Naive thymus-derived CD8-positive, alpha-beta T cell (primary cell): ENCODE measurements at places on chromosomes 13 and 19. TPM values are rescaled to one million over a fixed set of nuclear protein-coding genes. Genes with fewer than 3 reads are reported as not detected.
A peak's percentile ranks its signal among the peaks of the same experiment; 100 is the strongest.

The GARIN5A gene
- 1.7 TPM for polyA plus RNA-seq

DNA sequence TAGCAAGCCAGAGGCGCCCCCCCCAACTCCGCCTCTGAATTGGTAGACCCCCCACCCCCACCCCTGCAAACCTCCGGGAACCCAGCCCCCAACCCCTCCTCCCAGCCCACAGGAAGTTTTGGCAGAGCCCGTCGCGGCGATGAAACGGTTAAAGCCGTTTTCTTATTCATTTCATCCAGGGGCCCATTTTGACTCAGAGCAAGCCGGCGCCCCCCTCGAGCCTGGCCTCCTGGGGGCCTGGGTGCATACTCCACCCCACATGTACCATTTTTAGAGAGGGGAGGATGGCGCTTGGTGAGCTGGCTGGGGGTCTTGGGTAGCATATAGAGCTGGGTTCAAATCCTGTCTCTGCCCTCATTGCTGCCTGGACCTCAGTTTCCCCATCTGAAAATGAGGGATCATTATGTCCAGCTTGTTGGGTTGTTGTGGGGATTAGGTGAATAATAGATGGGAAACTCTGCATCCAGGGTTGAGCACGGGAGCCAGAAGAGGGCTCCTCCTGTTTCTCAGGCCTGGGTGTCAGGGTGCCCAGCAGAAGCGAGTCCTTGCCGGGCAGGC, 7.9 kb upstream of the JUNB start:
- DNase-seq = peak; percentile 74

GRCh38 chr13:90968166-90968904, 379.2 kb upstream of the MIR17HG start:
- no peak for DNase-seq

DNA sequence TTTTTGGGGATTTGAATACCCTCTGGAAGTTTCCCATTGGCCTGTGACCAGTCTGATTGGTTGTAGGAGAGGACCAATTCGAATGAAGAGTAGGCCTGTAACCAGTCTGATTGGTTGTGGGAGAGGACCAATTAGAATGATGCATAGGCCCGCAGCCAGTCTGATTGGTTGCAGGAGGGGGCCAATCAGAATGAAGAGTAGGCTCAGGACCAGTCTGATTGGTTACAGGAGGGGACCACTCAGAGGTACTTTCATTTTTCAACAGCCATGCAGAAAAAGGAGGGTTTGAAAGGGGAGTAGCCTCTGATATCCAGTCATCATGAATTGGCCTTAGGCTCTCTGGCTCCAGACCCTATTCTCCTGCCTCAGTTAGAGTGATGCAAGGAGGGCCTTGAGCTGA, 30.4 kb upstream of the SLC1A5 start:
- DNase-seq = no peak

The FAM216B gene
- not detected for polyA plus RNA-seq

GRCh38 chr13:100611678-100612492, 23.3 kb upstream of the GGACT start:
- DNase-seq = no peak

DNA sequence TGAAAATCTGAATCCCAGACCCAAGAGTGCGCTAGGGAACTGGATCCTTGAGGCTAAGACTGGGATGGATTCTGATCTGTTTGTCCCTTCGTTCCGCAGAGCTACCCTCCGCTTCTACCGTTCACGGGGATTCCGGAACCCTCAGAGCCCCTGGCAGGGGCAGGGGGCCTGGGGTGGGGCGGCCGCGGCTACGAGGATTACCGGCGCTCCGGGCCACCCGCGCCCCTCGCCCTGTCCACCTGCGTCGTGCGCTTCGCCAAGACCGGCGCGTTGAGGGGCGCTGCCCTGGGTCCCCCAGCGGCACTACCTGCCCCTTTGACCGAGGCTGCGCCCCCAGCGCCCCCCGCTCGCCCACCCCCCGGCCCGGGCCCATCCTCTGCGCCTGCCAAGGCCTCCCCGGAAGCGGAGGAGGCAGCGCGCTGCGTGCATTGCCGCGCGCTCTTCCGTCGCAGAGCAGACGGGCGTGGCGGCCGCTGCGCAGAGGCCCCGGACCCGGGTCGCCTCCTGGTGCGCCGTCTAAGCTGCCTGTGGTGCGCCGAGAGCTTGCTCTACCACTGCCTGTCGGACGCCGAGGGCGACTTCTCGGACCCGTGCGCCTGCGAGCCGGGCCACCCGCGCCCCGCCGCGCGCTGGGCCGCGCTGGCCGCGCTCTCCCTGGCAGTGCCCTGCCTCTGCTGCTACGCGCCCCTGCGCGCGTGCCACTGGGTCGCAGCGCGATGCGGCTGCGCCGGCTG, 7.1 kb downstream of the SPRED3 start:
- DNase-seq = peak; percentile 57

GRCh38 chr19:58387338-58388174, 487 bp downstream of the RPS5 start:
- DNase-seq = no peak

The SYCN gene
- polyA plus RNA-seq = not detected

The KASH5 gene
- polyA plus RNA-seq = 0.22 TPM

GRCh38 chr19:50799547-50799851, 9.3 kb downstream of the ACP4 start:
- no peak for DNase-seq

DNA sequence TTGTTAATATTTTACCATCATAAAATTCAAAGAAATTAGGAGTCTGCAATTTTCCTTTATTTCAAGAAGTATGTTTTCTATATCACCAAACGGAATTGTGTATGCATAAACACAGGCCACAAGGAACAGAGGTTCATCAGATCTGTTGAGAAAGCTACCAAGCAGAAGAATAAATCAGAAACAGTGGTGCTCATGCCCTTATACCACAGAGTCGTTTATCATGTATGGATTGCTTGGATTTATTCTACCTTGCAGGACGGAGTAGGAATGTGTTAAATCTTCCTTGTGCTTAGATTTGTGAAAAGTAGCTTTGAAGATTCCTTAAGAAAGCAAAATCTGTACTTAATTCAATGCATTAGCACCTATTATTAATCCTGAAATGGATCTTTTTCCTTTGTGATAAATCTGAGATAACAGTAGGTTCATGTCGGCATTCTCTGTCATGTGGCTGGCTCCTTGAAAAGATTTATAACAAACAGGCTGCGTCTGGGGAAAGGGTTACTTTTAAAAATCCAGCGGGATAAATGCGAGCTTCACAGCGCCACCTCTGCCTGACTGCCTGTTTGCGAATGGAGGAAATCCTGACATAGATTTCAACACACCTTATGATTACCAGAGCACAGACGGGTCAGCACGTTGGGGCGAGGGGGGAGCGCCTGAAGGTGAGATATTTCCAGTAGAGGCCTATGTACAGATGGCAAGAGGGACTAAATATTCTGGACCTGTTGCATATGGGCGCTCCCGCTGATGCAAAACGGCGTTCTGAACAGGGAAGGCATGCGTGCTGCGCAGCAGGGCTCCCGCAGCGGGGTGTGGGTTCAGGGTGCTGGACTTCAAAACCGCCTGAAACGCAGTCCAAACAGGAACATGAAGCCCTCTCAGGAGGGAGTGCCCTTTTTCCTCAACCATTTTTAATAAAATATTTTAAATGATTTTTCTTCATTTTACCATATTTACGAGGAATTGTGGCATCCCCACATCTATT, 445.5 kb upstream of the SGCG start:
- DNase-seq = no peak

The CLEC4M gene
- not detected for polyA plus RNA-seq

- no peak for DNase-seq
These were observed 1214.0 kb upstream of the PCDH20 start for GRCh38 chr13:62629618-62630017.

The CD33 gene
- not detected for polyA plus RNA-seq

The ISYNA1 gene
- 28.3 TPM for polyA plus RNA-seq

DNA sequence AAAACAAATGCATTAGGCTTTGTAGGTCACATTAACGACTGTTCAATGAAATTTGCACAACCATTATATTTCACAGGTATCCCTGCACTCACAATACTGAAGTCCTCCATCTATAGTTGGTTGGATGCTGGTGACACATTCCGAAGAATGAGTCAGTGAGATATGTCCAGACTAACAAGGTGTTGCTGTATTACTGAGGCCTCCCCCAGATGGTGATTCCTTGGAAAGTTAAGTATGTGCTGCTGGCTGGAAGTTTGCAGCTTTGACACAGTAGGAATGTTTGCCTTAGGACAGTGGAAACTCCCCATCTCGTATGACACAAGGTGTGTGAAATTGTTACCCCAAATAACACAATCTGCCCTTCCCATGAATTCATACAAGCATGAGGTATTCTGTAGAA, 46.6 kb downstream of the FGF14 start:
- no peak for DNase-seq

- DNase-seq = no peak
These were observed 483.6 kb downstream of the KLF5 start for GRCh38 chr13:73542446-73542845.

DNA sequence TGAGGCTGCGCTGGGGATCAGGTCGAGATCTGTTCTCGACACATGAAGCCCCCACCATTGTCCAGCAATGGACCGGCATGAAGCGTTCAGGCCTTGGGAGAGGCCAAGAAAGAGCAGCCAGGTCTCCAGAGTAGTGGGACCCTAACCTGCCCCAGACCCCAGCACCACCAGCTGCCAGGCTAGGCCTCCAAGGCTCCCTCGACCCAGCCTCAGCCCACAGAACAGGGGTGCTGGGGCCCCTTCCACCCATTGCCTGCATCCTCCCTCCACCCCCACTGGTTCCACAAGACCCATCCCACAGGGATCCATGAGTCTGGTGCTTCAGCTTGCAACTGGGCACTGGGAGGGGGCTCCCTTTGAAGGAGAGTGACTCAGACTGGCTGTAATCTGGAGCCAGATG, 120.3 kb downstream of the TUBA3C start:
- DNase-seq = no peak

DNA sequence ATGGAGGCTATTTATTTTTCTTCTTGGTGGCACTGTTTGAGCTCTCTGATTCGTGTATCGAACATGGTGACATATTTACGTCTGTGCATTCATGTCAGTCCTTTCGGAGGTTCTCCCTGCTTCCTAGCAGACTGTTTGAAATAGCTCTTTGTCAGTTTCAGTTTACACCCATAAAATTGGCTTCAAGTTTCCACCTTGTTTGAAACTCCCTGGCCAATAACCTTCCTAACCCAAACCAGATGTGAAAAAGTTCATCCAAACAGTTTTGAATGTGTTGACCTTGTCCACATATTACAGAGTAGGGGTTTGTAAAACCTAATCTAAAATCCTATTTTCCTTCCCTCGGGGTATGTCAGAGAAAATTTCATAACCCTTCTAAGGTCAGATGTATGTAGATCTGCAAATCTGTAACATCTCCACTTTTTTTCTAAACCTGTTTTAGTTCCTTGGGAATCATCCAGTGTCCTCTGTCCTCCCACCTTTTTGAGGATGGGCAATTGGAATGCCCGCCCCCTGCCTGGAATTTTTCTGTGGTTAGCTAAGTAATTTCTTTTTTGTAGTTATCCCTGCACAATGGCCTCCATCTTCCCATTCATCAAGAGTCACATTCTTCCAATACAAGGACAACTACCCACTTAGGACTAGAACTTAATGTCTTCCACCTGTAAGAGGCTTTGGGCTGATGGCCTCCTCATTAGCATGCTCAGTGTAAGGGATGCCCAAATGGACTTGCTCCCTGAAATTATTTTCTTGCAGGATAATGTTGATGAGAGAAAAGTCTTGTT, 499.8 kb downstream of the GPC6 start:
- no peak for DNase-seq

- DNase-seq = no peak
These were observed 59.2 kb upstream of the MYCBP2 start for GRCh38 chr13:77386046-77386445.

DNA sequence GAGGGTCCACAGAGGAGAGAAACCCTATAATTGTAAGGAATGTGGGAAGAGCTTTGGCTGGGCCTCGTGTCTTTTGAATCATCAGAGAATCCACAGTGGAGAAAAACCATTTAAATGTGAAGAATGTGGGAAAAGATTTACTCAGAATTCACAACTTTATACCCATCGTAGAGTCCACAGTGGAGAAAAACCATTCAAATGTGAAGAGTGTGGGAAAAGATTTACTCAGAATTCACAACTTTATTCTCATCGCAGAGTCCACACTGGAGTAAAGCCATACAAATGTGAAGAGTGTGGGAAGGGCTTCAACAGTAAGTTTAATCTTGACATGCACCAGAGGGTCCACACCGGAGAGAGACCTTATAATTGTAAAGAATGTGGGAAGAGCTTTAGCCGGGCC, 9.4 kb upstream of the ZNF234 start:
- DNase-seq = no peak

DNA sequence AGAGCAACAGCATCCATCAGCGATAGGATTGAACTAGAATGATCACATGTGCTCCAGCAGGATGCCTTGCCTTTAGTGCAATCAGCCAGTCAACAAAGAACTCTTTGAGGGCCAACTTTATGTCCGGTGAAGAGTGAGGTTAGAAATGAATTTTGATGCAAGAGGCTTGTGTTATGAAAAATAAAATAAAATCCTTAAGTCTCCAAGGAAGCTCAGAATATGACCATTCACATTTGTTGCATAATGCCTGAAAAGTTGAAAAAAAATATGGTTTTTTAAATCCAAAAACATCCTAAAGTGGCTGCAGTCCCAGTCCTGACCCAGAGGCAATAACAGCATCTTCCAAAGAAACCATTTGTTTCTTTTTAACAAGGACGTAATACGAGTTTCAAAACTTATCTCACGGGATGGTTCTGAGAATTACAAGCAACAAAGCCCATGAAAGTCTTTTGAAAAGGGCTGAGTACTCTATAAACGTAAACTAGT, 61.3 kb downstream of the DCLK1 start:
- no peak for DNase-seq

The LILRB1 gene
- polyA plus RNA-seq = 8.8 TPM

- DNase-seq = no peak
These were observed 793.7 kb upstream of the ARGLU1 start for GRCh38 chr13:107361666-107362065.

The FREM2 gene
- polyA plus RNA-seq = not detected

- peak; percentile 45 for DNase-seq
These were observed at the start of gene HOOK2 for GRCh38 chr19:12774588-12775555. TSS of gene HOOK2 (minus strand) at chr19:12775552. CDS start at chr19:12775449, 103 bp downstream.

The TJP3 gene
- 11.1 TPM for polyA plus RNA-seq

GRCh38 chr19:8416796-8417195, 3.7 kb downstream of the MARCHF2 start:
- no peak for DNase-seq

GRCh38 chr13:71811344-71811743, 55.7 kb downstream of the DACH1 start:
- DNase-seq = no peak

The THOP1 gene
- polyA plus RNA-seq = 38.6 TPM

DNA sequence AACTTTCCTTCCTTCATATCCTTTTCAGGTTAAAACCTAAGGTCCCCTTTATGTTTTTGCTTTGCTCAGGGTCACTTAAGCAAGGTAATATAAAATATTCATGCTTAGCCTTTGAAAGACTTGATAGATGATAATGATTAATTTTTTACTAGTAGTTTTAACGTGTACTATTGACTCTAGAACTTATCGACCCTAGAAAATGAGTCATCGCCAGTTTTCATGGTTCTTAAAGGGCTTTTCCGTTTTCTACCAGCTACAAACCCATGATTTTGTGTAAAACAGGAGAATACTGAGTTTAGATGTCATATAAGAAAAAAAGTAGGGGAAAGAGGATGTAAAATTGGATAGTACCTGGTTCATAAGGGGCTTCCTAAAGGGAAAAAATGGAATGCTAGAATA, 75.7 kb downstream of the DHRS12 start:
- no peak for DNase-seq

The THSD8 gene
- 1.0 TPM for polyA plus RNA-seq
